ENCODE measurements at places on chromosomes 3 and 15.

DNA sequence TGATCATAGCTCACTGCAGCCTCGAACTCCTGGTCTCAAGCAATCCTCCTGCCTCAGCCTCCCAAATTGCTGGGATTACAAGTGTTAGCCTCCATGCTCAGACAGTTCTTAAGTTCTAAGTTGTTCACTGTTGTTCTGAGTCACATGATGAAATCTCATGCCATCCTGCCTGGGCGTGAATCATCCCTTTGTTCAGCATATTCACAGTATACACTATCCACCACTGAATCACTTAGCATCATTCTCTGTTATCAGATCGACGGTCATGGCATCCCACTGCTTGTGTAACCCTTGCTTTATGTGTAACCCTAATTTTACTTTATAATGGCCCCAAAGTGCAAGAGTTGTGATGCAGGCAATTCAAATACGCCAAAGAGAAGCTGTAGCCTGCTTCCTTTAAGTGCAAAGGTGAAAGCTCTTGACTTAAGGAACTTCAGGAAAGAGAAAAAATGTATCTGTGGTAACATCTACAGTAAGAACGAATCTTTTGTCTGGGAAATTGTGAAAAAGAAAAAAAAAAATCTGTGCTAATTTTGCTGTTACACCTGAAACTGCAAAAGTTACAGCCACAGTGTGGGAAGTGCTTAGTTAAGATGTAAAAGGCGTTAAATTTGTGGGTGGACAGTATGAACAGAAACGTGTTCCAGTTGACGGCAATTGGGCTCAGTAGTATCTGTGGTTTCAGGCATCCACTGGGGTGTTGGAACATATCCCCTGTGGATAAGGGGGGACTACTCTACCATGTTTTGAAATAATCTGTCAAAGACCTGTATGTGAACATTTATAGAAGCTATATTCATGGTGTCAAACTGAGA, 80.6 kb downstream of the PCOLCE2 start:
- DNase-seq = no peak

DNA sequence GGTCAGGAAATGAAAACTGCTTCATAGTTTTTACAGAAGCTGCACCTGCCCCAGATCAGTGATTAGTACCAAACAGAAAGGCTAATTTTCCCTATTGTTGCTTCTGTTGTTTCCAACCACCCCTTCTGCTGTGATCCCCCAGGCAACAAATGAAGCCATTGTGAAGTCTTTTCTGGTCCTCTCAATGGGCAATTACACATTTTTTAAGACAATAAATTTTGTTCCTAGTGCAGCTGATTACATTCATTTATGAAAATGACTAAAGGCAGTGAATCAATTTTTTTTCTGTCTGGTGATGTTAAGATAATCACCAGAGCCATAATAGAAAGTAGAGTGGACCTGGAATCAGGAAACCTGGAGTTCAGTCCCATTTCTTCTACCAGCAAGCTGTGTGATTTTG, 32.7 kb downstream of the GLDN start:
- no peak for DNase-seq

DNA sequence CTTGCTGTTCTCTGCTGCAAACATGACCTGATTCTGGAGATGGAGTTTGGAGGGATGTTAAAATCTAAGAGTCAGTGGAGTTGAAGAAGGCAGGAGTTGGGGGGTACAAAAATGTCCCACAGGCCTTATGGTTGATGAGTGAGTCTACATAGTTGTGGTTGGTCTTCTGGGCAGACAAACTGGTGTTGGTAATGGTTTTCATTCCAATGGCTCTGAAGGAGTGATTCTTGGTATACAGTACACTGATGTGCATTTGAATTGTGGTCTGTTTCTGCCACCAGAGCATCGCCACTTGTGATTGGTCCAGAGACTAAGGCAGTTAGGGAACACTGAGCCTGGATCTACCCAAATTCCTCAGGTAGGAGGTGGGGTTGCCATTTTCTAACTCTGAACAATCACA, 514.1 kb upstream of the CFAP20DC start:
- DNase-seq = no peak

GRCh38 chr3:36411587-36411986, 31.3 kb downstream of the STAC start:
- DNase-seq = no peak

DNA sequence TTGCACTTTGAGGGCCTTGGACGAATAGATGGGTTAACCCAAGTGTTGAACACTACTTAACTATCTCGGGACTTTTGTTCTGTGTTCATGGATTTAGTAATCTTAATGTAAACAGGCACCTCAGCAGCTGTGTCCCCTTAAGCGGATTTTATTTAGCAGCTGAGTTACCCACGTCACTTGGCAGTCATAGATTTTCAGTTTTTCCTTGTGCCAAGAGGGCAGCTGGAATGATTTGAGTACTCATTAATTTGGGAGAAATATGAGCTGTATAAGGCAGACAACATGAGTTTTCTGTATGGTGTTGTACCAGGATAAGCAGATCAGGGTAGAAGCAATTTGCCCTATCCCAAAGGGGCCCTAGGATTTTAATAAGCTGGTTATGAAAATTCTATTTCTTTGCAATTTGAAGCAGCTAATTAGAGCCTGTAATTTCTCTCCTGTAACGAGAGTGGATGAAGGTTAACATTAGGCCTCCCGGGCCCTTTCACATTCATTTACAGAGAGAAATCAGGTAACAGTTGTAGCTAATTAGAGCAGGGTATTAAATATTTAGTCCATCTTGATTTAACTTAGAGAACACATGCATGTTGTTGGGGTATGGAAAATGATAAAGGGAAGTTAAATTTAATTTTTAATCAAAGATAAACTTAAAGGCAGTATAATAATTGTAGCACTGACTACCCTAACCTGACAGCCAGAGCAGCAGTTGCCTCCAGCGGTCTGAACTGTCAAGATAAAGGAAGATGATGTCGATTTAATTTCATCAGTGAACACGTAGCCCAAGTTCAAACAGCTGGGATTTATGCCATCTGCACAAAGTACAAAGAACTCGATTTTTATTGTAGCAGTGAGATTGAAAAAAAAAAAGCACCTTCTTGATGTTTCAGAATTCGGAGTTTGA, 194.5 kb downstream of the LRTM1 start:
- no peak for DNase-seq

DNA sequence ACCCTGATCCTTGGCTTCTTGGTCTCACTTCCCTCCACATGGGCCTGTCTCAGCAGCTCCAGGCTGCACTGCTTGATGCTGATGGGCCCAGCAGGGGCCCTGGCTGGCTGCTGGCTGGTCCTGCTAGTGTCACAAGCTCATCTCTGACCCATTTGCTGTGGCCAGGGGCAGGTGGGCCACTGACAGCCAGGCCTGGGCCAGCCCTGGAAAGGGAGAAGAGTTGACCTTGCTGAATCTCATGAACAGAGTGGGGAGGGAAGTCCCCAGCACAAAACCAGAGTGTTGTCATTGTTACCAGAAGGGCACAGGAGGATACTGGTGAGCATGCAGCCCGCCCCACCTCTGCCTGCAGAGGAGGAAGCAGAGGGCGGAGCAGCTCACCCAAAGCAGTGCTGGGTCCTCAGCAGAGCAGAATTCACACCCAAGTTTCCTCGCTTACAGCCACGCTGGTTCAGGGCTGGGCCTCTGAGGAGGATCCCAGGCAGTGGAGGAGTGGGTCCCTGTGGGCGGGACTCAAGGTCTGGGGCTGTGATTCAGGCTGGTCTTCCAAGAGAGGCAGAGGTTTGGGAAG, 7.6 kb upstream of the KLF15 start:
- DNase-seq = no peak

- no peak for DNase-seq
Measured at GRCh38 chr3:5332270-5332956, 144.9 kb downstream of the EDEM1 start.

- peak; percentile 8 for DNase-seq
Measured at GRCh38 chr3:109532257-109533216, 195.2 kb upstream of the DPPA4 start.

- DNase-seq = no peak
Measured at GRCh38 chr15:25668236-25668795, 194.8 kb downstream of the ATP10A start.

- DNase-seq = no peak
Measured at GRCh38 chr3:107372506-107372905, 4.7 kb upstream of the CCDC54 start.

DNA sequence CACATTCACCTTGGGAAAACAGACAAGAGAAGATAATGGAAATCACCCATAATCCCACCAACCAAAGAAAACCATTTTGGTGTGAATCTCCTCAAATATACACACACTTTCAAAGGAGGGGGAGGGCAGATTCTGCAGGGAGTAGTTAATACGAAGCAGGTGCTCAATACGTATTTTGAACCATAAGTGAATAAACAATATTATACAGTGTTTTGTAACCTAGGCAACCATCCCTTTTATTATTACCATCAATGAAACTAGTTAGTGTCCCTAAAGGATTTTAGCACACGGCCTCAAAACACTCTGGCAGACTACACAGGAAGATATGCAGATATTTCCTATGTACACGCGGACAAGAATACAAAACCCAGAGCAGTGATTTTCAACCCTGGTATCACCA, 6.1 kb downstream of the OSBPL10 start:
- no peak for DNase-seq

DNA sequence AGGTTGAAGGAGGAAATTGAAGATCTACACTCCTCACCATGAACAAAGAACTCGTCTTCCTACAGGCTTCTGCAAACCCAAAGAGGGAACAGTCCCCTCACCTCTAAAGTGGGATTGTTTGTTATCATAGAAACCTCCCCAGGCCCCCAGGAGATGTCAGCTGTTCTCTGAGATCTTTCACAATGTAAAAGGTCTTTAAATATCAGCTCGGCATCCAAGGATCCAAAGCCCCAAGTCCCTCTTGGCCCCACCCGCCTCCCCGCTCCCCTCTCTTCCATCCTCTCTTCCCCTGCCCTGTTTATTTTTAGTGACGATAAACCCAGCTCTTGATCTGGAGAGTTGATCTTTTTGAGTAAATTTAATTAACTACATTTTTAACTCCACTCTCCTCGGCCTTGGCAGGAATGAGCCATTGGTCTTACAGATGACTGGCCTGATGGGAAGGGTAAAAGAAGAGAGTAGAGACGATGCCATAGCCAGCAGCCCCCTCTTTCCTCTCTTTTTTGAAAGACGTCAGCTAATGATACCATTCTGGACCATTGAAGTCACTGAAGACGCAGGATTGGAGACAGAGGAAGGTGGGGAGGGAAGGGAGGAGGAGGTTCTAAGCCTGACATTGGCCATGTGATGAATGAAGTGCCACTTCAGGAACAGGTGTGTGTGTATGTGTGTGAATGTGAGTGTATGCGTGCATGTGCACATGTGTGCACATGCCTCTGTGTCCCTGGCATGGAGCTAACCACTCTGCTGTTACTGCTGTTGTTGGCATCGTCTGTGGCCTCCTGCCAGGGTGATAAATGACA, 521.8 kb downstream of the NTRK3 start:
- DNase-seq = no peak

DNA sequence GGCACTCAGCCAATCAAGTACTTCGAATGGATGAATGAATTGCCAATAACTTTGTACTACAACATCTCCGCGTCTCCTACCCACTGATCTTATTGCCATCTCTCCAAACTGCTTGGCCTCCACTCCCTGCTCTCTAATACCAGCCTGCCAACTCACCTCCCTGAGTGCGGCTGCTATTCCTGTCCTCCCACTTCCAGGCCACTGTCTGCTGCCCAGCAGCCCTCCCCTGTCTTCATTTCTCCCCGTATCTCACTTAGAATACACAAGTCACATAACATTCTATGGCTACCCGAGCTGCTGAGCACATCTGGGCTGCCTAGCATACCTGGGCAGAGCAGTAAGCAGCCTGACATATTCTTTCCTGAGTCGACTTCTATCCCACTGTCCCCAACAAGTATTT, 149.9 kb upstream of the LRTM1 start:
- DNase-seq = no peak

- no peak for DNase-seq
Measured at GRCh38 chr3:26623419-26624208, 1.0 kb downstream of the LRRC3B start.

DNA sequence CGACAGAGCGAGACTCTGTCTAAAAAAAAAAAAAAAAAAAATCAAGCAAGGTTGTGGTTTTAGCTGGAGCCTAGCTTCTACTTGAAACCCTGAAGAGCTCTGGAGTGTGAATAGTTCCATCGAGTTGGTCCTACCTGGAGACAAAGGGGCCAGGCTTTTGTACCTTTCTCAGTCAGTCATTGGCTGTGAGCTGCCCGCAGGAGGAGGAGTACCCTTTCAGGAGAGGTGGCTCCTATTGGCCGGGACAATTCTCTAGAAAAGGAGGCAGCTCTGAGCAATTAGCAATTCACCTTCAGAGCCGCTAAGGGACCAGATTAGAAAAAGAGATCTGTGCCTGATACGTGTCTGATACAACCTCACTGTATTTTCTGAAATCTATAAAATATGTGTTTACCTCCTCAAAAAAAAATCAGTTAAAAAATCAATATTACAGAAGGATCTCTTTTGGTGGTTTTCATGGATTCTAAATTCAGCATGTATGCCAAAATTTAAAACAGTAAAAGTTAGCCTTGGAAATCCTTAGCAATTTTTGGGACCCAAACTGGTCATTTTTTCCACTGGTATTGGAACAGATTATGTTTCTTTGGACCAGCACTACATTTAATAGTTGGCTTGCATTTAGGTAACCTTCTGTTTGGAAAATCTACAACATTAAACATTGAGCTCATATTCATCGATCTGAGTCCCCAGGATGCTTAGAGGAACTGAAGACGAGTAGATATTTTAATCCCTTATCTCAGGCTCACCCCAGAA, 29.7 kb upstream of the PDCD6IP start:
- no peak for DNase-seq

- no peak for DNase-seq
Measured at GRCh38 chr3:45185461-45185860, 39.3 kb upstream of the CDCP1 start.

DNA sequence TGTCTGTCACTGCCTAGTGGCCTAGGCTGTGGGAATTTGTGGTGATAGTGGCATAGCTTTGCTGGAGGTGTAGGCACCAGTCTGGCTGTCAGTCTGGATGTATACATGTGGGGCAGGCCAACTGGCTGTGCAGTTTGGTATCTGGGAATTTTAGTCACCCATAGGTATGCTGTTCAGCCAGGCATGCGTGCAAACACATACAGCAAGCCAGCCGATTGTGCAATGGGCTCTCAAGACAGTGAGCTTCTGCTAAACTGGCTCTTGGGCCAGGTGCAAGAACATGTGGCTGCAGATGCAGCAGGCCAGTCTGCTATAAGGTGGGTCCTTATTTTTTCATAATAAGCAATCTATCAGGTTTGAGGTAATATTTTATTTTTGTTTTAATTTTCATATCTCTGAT, 87.1 kb upstream of the PLSCR5 start:
- no peak for DNase-seq

GRCh38 chr15:63223463-63223862, 34.1 kb downstream of the RAB8B start:
- no peak for DNase-seq
